ENCODE measurements at places on chromosomes 12 and 14.
A peak's percentile ranks its signal among the peaks of the same experiment; 100 is the strongest.

GRCh38 chr12:56631790-56632700 lies 1.9 kb upstream of the BAZ2A start:
- DNase-seq = peak; percentile 46

- DNase-seq = no peak
Measured at GRCh38 chr14:34843011-34843554, 32.1 kb downstream of the BAZ1A start.

DNA sequence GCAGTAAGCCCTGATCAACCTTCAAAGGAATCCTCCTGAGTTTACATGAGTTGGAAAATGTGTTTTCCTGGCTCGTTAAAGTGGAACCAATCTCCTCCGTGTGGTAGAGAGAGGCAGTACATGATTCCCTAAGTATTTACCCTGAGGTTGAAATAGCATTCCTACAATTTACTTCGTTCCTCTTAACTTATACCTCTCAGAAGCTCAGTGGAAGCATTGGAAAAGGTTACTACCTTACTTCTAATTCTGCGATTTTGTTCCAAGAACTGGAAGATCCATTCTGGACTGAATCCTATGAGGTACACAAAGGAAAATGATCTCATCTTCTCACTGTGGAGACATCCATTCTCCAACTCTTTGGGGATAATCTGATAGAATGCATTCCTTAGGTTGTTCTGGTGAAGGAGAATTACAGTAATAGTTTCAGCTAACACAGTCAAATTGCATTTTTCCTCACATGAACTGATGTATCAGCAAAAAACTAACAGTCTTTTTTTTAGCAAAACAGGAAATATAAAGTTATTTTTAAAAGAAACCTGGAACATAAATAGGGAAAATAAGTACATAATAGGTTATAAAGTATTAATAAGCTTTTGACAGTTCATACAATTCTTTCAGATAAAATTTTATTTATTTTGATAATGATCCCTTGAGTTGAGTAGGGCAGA lies 475.6 kb downstream of the PDZRN4 start:
- DNase-seq = no peak

DNA sequence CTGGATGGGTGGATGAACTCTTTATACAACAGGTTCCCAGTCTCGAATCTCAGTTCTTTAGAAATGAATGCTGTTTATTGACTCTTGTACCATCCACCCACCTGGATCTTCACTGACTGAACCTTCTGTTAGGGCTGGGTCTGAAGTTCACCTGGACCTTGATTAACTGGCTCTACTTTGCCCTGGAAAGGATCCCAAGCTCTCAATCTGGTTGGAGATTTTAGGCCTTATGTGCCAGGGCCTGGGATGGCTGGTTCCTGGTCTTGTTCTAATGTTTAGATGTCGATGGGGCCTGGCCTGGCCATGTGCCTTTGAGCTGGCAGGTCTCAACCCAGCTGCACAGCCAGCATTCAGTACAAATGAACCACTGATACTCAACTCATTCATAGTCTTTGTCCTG lies 76.5 kb upstream of the MED13L start:
- no peak for DNase-seq

DNA sequence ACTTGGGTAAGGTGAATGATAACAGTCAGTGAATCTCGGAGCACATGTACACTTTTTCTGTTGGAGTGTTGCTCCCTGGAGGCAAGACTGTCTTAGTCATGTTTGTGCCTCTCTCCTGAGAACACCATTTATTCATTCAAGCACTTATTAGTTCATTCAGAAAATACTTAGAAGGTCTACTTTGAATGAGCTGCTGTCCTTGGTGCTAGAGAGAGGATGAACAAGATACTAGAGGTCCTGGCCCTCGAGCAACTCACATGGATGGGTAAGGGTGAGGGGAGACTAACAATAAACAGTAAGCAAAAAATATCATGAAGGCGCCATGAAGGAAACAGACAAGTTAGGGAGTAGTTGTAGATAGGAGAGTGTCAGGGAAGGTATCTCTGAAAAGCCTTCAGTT lies 17.1 kb upstream of the SAMD4A start:
- no peak for DNase-seq

GRCh38 chr14:20332431-20332787 lies 670 bp downstream of the CCNB1IP1 start:
- no peak for DNase-seq

GRCh38 chr14:54564071-54564867 lies 2.7 kb upstream of the SAMD4A start:
- DNase-seq = no peak

- DNase-seq = no peak
Measured at GRCh38 chr14:81247271-81247766, 26.6 kb upstream of the GTF2A1 start.

- DNase-seq = no peak
Measured at GRCh38 chr14:72513965-72514659, 379.8 kb downstream of the DPF3 start.

DNA sequence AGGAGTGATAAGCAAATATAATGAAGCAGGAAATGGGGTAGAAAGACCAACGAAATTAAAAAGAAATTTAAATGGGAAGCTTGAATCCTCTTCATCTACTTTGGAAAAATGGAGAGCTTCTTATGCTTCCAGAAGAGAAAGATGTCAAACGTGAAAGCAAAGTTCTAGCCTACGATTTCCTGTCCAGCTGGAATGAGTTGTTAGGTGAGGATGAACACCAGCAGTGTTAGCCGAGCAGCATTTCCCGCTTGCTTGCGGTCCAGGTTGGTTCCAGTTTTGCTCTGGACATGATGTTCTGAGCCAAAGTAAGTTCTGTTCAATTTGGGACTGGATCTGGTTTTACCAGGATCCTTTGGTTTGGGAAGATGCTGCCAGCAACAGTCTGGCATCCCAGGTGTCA lies 78.9 kb downstream of the DACT1 start:
- no peak for DNase-seq

- no peak for DNase-seq
Measured at GRCh38 chr12:40209886-40210285, 14.9 kb upstream of the LRRK2 start.

DNA sequence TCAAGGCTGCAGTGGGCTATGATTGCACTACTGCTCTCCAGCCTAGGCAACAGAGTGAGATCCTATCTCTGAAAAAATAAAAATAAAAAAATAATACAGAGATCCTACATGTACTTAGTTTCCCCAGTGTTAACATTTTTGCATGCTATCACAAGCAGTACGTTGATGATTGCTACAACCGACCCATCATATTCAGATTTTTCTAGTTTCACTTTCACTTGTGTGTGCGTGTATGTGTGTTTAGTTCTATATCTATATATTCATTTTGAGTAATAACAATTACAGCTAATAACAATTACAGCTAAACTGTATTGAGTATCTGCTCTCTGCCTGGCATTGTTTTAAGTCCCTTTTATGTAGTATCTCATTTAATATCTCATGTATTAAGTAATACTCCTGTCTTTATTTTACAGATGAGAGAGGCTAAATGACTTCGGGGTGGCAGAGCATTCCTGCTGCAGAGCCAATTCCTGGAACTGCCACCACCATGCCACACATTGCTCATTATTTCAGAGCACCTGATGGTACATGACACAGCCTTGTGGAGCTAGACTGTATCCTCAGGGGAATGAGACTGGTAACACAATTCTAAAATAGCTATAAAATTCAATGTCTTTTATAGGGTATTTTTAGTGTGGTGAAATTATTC lies 153.1 kb downstream of the BCAT1 start:
- no peak for DNase-seq

- no peak for DNase-seq
Measured at GRCh38 chr14:88518592-88519512, 36.0 kb downstream of the PTPN21 start.

DNA sequence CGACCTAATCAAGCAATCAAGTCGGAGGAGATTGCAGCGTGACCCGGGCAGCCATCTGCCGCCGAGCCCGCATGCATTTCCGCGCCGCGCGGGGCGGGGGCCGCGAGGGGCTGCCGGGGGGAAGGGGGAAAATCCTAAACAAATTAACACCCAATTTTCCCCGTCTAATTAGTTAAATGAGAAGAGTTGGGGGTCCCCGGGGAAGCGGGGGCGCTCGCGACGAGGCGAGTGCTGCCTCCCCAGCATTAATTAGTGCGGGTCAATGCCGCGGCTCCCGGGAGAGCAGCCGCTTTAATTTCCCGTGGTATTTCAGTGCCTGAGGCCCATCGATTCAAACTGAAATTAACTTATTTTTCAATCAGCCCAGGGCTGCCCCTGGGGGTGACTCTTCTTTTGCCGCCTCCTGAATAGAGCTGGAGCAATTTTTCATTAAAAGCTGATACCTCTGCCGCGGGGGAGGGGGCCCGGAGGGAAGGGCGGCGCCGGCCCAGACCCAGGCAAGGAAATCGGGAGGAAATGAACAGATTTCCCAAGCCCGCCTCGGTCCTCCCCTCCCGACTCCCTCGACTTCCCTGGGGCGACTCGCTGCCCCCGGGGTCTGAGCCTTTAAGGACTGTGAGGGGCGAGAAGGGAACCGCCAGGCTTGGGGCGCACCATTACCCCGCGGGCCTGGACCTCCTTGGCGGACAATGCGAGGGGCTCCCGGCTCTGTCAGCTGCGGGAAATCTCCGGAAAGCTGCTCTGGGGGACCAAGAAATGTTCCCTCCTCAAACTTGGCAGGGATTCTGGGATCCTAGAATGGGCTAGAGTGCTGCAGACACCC lies 18.9 kb downstream of the VSX2 start:
- no peak for DNase-seq

DNA sequence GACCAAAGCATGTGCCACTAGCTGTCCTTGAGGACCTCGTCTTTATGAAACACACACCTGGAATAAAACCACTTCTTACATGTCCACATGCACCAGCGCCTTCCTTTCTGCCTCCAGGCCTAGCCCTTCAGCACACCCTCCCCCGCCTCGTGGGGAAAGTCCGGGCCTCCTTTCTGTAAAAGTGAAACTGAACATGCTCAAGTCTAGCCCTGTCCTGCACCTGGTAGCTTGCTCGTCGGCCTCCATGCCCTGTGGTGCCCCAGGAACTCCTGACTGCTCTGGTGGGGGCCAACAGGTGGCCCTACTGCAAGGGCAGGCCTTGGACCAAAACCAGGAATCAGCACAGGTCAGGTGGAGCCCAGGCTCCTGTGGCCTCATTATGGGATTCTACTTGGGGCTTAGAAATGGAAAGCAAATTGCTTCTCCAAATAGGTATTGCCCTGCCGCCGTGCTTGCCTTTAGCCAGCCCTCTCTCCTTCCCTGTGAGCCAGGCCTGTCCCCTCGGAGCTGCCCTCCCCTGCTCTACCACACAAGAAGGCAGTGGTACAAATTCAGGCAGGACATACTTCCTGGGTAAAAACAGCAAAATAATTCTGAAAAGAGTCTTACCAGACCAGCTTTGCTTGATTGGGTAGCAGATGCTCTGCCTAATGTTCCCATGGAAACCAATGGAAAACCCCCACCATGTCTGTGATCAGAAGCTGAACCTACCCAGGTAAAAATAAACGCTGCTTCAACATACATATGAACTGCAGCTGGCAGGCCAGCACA lies 43.5 kb downstream of the ERH start:
- DNase-seq = peak; percentile 22

DNA sequence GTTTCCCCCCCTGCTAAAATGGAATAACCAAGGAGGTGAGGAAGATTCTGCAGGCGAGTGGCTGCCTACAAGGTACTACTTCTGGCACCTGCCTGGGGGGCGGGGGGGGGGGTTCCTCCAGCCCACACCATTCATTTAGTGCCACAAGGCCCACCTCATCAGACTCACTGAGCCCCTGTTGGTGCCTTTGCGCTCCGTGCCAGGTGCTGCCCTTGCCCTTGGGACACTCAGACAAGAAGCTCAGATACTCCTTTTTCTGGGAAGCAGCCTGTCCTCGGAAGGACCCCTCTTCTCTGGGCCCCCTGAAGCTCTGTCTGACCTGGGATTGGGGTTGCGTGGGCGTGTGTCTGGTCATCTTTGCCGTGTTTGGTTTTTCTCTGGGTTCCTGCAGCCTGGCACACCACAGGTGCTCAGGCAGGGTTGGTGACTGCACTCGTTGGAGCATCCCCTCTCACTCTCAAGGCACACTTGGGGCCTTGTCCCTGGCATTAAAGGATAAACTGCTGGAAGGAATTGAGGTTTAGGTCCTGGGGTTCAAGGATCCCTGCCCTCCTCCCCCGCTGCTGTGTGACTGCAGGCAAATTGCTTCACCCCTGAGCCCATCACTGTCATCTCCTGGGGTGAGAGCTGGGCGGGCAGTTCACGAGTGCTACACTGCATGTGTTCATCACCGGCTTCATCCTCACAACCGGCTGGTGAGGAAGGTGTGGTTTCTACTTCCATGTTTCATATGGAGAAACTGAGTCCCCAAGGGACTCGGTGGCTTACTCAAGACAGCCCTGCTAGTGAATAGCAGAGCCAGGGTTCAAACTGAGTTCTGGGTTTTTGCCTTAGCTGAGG lies 16.9 kb downstream of the FAM222A start:
- DNase-seq = no peak

DNA sequence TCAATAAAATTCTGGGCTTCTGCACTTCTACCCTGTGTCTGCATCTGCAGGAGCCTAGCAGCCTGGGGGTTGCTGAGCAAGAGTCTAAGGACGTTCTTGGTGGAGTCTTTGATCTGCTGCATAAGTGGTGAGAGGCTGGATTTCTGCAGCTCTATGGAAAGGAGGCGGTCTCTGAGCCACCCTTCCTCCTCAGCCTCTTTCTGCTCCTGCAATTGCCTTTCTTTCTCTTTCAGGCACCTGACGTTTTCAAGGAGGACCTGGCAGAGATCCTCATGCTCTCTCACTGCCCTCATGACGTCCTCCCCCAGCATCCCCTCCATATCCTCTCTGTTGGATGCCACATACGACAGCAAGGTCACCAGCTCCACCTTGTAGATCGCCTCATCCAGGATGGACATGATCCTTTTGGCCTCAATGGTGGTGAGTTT lies 13.6 kb upstream of the TPCN1 start:
- no peak for DNase-seq

- no peak for DNase-seq
Measured at GRCh38 chr12:54723379-54724256, 75.5 kb upstream of the DCD start.

- DNase-seq = no peak
Measured at GRCh38 chr12:128637642-128638606, 185.8 kb downstream of the SLC15A4 start.

DNA sequence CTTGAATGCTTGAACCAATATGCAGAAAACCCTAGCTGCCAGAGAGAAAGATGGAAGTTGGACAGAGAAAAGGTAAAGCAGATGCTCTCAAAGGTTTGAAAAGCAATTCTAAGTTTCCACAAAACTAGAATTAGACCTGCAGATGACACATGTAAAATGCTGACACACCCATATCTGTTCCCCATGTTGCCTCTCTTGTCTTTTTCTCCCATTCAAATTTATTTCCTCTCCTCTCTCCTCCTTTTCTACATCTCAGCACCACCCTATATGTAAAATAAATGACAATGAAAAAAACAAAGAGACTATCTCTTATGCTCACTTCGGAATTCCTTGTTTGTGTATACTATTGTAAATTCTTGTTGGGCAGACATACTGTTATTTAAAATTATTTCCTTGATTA lies 75.5 kb upstream of the PLEKHA5 start:
- no peak for DNase-seq
